NCI-H460 (cell line): ENCODE measurements at places on chromosomes 2 and 18. TPM values are rescaled to one million over a fixed set of nuclear protein-coding genes. Genes with fewer than 3 reads are reported as not detected.

DNA sequence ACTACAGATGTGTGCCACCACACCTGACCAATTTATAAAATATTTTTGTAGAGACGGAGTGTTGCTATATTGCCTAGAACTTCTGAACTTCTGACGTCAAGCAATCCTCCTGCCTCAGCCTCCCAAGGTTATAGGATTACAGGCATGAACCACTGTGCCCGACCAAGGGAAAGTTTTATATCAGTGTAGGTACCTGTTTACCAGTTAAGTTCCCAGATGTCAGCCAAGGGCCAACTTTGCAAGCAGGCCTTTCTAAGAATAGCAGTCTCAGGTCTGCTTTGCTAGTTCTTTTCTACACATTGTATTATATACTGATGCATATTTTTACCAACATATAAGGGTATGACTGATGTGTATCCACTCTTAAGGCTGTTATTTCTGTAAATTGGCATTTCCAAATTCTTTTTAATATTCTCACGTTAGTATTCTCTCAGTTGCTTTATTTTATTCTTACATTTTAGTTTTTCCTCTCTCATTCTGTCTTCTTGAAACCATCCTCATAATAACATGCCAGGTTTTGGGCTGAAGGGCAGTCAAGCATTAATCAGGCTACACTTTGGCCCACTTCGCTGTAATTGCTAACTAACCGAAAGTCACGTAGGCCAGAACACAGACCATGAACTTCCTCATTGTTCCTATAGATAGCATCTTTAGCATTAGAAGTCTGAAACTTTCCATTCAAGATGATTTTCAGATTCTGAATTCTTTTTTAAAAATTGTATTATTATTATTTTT lies 25.0 kb upstream of the CXXC1 start:
- DNase-seq, result no peak

GRCh38 chr2:222912776-222913175 lies 51.9 kb downstream of the ACSL3 start:
- DNase-seq, result no peak

DNA sequence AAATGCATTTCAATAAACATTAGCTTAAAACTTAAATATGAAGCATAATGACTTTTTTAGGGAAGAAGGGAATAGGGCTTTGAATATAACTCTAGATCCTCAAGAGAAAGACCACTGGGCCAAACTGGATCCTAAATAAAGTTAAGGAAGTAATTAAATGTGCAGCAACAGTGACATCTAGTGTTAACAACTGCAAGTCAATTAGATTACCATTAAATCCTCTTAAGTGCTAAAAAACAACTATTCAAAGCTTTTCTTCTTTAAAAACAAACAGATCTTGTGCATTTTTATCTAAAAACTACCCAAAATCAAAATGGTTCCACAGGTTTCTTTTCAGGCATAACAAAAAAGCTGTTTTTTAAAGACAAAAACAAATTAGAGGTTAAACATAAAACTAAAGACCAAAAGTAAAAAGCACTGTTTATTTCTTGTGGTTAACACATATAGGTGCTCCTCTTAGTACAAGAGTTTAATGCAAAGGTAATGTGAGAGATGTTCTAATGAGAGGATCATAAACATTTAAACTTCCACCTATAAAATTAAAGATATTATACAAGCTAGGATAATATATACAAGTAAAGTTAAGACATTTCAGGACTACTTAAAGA lies 111.4 kb downstream of the THADA start:
- DNase-seq, result peak; percentile 69

DNA sequence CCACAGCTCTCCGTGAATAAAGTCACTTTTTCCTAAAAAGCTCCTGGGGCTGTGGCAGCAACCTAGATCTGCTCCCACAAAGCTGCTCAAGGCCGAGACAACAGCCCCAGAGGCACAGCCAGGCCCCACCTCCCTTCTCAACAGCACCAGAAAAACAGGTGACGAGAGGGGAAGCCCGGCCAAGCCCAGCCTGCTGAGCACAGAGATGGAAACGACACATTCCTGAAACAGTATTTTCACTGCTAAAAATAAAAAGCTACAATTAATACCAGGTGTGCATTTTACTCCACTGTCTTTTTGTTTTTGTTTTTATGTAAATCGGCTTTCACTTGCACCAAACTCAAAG lies 199.3 kb downstream of the HDAC4 start:
- no peak for DNase-seq

GRCh38 chr2:176024083-176024482 lies 22.0 kb upstream of the LNPK start:
- no peak for DNase-seq

DNA sequence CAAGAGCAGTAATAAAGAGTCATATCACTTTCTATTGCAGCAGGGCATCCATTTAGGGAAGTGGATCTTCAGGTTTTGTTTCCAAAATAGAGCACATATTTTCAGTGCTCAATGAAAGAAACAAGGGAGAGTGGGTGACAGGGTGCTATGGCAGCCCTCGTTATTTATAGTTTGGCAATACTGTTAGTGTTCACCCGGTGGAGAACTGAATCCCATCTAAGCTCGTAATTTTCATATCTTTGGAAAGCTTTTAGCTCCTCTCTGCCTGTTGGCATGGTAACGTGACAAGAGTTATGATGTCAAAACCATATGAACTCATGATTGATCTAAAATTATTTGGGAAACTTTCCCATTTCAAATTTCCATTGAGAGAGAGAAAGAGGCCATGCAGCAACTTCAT lies 331.9 kb downstream of the LRRTM1 start:
- DNase-seq, result no peak

DNA sequence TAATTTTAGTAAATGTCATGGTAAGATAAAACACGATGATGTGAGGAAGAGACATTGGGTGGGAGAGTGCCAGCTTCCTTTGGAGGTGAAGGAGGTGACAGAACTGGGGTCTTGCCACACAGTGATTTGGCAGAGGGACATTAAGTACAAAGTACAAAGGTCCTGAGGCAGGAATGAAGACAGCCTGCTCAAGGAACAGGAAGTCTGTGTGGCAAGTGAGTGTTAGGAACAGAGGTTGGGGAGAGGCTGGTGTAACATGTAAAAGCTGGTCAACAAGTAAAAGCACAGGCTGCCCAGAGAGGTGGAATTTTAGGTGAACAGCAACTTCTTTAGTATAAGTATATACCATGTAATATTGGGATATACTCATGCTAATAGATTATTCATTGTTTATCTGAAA lies 73.1 kb downstream of the INPP5D start:
- DNase-seq, result no peak

DNA sequence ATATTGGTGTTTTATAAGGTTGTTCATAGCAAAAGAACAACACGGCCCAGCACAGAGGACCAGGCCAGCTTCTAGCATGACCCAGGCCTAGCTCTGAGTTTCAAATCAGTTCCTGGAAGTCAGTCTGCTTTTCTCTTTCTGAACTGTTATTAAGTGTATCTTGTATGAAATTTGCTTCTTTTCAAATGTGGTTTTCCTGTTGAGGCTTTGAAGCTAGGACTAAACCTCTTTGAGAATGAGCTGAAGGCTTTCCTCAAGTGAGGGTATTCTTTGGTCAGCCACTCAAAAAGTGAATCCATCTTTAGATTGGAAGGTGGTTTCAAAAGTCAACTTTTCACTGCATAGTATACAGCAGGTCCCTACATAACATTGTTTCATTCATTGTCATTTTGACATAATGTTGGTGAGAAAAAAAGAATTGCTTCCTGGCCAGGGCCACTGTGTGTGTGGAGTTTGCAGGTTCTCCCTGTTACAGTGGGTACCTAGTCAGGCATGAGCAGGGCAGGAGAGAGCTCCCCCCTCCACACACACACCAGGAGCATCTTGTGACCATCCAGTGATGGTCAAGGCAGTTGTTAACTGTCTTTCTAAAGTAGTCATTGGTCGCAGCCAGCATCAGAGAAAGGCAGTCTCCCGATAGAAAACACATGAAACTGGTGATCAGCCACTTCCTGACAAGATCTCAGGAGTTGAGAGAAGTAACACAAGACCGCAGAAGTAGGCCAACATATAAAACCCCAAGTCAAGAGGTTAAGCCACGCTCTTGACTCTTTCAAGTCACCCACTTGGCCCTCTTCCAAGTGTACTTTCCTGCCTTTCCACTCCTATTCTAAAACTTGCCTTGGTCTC lies 6.7 kb upstream of the ACAA2 start:
- no peak for DNase-seq

DNA sequence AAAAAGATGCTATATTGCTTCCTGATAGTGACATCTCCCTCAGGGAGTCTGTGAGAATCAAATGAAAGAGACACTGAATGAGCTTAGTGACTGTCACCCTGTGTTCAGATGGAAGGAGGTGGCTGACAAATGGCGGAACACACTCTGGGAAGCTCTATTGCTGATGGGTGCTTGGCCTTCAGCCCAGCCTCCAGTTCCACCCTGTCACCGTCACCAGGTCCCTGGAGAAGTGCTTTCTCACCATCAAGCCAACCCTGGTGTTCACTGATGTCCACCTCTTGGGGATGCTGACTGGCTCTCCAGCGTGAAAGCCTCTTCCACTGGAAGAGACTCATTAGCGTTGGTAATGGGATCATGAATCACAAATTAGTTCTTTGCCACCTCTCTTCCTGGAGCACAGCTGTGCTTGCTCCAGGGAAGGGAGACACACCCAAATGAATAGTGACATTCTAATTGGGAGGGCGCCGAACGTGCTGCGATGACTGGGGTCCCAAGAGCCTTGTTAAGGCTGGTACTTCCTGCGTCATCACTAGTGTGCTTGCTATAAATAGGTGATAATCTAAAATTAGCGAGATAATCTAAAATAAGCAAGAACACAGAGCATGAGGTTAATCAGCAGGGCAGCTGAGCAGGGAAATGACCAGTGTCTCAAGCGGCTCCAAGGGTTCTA lies 154.0 kb downstream of the CLIP4 start:
- no peak for DNase-seq

DNA sequence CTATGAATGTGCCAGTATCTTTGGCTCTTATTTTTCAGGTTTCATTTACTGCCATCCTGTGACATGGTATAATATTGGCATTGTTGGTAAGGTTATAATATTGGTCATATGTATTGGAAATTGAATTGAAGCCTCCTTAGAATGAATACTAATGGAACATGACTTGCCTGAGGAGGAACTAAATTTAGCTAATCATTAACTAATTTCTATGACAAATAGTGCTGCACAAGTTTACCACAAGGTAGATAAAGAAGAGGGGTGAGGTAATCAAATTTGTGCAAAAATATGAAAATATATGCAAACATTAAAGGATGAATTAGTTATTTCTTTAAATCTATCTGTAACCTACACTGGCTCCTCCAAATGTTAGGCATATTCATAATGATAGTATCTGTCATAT lies 43.2 kb upstream of the ORC2 start:
- no peak for DNase-seq

GMPPA gene
- 36.8 and 40.2 TPM in 2 replicates for total RNA-seq

MATN3 gene
- total RNA-seq, result 2.8 and 3.0 TPM in 2 replicates

CD8B gene
- not detected in 2 replicates for total RNA-seq

TLX2 gene
- total RNA-seq, result 0.40 and 0.43 TPM in 2 replicates

OXER1 gene
- total RNA-seq, result not detected in 2 replicates

KIAA2012 gene
- not detected in 2 replicates for total RNA-seq
